Astrocyte (in vitro differentiated cells and primary cell): ENCODE measurements at places on chromosomes 6 and 20.

GRCh38 chr6:111818539-111819226, 54.6 kb downstream of the FYN start:
- H3K4me1 ChIP-seq, result peaks cover 14% of the 10 kb centered on the region
- no peaks in the 10 kb centered on the region for H3K36me3 ChIP-seq
- H3K4me3 ChIP-seq, result no peak overlapping the region
- H3K27me3 ChIP-seq, result no peaks in the 10 kb centered on the region
- H3K27ac ChIP-seq, result no peak overlapping the region

DNA sequence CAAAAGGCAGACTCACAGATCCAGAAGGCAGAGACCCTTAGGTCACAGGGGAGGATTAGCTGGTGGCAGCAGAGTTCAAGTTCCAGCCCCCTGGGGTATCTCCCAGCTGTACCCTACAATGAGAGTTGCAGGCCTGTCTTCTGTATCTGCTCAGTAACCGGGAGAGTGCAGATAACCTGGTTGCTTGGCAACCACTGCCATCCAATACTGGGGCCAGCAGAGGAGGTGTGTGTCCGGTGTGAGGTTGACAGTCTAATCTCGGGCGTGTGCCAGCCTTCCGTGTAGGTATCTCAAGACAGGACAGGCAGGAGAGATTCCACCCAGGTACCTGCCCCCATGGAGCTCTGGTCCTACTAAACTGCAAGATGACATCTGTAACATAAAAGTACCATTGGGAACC, 56.6 kb upstream of the TBC1D7 start:
- H3K4me3 ChIP-seq, result no peak overlapping the region
- no peaks in the 10 kb centered on the region for H3K4me1 ChIP-seq
- H3K27me3 ChIP-seq, result no peaks in the 10 kb centered on the region
- H3K36me3 ChIP-seq, result no peaks in the 10 kb centered on the region

DNA sequence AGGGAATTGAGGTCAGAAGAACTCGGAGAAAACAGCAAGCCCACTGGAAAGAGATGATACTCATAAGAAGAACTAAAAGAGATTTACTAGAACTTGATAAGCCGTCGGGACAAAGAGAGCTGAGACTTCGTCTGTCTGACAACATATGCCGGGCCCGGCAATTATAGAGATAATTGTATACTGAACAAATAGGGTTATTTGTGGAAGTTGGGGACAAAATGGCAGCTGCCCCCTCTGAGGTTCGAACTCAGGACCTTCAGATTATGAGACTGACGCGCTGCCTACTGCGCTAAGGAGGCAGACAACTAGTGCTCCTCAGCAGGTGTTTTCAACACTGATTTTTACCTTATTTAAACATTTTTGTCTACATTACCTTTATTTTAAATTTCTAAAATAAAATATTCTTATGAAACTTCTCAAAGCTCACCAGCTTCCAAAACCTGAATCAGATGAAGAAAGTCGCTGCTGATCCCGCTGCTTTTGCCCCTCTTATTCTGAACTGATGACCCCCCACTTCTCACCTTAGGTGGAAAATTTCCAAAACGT, 29.3 kb upstream of the TRIM27 start:
- H3K36me3 ChIP-seq, result no peaks in the 10 kb centered on the region
- no peak overlapping the region for H3K27ac ChIP-seq
- peaks cover under 1% of the 10 kb centered on the region for H3K4me1 ChIP-seq
- H3K27me3 ChIP-seq, result peaks cover 5% of the 10 kb centered on the region

- H3K4me1 ChIP-seq, result peaks cover 8% of the 10 kb centered on the region
- DNase-seq, result no peak
- H3K27me3 ChIP-seq, result no peaks in the 10 kb centered on the region
- no peaks in the 10 kb centered on the region for H3K36me3 ChIP-seq
- no peak overlapping the region for H3K27ac ChIP-seq
These were observed 88.5 kb upstream of the PTPN1 start for GRCh38 chr20:50421356-50422340.
